ENCODE measurements at places on chromosomes 3 and 15. TPM values are rescaled to one million over a fixed set of nuclear protein-coding genes. Genes with fewer than 3 reads are reported as not detected.

GRCh38 chr3:131323014-131323413 is 58.6 kb upstream of the NUDT16 start:
- DNase-seq: no peak

GRCh38 chr15:85764649-85765277 is 30.0 kb downstream of the KLHL25 start:
- no peak for DNase-seq

- no peak for DNase-seq
These were observed 111.7 kb downstream of the FOXB1 start for GRCh38 chr15:60115579-60116380.

The TMIE gene
- total RNA-seq: 0.20 TPM

GRCh38 chr15:89335298-89336041 is 846 bp upstream of the POLG start:
- no peak for DNase-seq

- DNase-seq: no peak
These were observed 12.8 kb downstream of the USP3 start for GRCh38 chr15:63517202-63517601.

DNA sequence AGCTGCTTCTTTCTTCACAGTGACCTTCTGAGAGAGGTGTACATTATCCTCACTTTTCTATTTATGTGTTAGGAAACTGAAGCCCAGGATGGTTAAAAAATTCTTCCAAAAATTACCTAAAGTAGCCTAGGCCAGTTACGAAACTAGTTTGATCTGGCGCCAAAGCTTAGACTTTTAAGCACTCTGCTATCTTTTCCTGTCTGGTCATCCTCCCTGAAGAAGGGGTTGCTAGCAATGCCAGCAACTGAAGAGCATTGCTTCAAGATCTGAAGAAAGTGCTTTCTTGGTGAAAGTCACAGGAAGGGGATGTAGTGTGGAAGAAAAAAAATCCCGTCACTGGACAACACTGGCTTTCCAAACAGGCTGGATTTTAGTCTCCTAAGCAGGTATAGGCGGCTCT is 618.8 kb upstream of the GRM7 start:
- DNase-seq: no peak

DNA sequence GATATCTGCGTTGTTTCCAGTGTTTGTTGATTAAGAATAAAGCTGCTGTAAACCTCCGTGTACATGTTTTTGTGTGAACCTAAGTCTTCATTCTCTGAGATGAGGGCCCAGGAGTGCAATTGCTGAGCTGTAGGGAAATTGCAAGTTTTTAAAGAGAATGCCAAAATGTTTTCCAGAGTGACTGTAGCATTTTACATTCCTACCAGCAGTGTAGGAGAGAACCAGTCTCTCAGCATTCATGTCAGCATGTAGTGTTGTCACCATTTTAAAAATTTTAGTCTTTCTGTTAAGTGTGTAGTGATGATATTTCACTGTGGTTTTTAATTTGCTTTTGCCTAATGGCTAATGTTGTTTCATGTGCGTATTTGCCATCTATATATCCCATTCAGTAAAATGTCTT is 3.4 kb upstream of the MGLL start:
- no peak for DNase-seq

DNA sequence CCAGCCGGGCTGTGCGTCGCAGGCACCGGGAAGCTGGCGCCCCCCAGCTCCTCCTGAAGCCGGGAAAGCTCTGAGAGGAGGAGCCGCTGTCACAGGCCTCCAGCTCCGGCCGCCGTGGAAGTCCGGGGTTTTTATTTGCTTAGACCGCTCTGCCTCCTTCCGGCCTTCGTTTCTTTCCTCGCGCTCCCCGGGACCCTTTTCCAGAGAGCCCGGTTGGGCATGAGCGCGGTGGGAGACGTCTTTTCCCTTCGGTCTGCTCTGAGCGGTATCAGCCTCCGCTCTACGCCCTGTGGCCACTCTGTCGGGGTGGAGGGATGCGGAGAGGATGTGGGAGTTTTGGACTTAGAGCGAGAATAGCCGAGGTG is 559 bp downstream of the SENP5 start:
- DNase-seq: peak; percentile 35

The KIF23 gene
- total RNA-seq: 60.8 TPM

GRCh38 chr3:69273896-69274295 is 112.0 kb downstream of the FRMD4B start:
- no peak for DNase-seq

- DNase-seq: no peak
These were observed 515.1 kb downstream of the GABRG3 start for GRCh38 chr15:27486051-27486450.

The SYNPR gene
- not detected for total RNA-seq

DNA sequence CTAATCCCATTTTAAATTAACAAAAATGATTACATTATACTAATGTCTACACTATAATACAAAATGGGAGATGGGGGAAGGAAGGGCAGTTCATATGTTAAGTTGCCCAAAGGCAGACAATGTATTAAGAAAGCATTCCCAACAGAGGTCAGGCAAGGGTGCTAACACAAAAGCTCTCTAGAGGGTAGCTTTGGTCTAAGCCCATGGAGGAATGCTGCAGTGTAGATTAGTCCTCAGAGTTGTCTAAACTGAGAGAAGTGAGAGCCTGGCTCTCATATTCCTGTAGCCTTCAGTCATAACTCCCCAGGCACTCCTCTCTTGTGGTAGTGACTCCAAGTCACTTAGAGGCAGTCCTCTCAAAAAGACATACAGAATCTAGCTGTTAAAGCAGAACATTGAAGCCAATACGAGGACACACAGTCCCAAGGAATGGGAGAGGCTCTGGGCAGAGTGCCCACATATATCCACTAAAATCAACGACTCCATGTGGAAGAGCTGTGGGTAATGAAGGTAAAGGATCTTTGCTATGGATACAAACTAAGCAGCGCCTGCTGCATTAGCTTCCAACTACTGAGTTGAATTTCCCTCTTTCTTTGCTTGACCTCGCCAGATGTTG is 14.5 kb downstream of the NEK10 start:
- DNase-seq: no peak

DNA sequence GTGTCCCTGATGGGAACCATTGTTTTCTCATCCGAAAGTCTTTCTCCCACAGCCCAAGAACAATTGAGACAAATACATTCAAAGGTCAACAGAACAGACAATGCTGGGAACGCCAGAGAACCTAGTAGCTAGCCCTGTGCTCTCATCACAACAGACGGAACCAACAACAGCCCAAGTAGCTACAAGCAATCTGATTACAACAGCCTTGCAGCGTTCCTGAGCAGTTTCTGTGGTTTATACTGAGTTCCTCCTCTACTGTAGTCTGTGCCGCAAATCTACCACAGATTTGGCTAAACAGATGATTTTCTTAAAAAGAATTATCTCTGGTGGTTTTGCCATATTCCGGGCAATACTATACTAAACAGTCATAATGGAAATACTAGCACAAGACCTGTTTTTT is 435.6 kb downstream of the MECOM start:
- DNase-seq: no peak

The FBXO45 gene
- total RNA-seq: 19.7 TPM

GRCh38 chr3:159458010-159458409 is 530.6 kb upstream of the IL12A start:
- no peak for DNase-seq

DNA sequence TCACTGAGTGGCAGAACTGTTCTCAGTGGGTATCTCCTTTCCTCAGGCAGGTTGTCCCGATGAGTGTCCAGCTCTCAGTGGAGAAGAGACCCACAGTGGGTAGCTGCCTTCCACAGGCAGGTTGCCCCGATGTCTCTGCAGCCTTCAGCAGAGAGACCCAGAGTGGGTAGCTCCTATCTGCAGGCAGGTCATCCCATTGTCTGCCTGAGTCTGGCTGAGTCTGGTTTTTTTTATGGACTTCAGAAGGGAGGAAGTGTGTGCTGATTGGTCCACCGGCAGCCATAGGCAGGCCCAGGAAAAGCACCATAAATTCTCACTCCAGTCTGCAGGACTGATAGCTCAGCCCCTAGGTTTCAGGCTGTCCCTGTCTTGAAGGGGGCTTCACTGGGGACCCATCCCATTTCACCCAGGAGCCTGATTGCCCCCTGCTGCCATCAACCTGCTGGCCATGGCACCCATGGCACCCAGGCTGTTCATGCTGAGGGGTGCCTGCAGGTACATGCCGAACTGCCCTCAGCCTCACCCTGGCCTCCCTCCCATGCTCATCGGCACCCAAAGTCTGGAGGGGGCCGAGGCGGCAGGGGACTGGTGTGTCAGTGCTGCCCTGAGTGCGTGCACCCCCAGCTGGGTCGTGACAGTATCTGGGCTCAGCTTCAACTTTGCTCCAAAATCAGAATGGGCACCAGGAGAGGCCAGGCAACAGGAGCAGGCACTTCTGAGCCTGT is 3.6 kb upstream of the LIMD1 start:
- DNase-seq: no peak

DNA sequence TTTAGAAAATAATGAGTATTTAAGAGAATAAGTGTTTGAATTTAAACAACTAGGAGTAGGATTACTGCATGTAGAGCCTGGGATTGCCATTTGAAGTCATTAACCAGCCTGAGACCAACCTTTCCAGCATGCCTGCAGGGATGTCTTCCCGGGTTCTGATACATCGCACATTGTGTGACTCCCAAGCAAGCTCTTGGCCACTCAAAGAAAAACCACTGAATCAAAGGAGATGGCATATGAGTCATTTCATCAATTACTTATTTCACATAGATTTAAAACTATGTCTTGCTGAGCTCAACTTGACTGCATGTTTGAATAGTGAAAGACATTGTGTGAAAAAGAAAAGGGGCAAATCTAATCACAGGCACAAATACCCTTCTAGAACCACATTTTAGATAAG is 15.0 kb upstream of the THBS1 start:
- no peak for DNase-seq

DNA sequence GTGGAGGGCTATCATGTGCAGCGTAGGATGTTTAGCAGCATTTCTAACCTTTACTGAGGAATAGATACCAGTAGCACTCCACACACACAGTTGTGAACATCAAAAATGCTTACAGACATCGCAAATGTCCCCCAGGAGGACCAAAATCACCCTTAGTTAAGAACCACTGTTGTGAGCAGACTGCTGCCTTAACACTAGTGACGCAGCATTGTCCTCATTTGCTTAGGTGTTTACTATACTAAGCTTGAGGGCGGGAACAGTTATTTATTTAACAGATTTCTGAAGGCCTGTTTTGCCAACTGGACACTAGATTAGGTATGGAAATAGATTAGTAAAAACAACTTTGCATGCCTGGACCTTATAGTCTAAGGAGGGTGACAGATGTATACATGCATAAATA is 2.3 kb downstream of the PPP2R3A start:
- DNase-seq: no peak

- no peak for DNase-seq
These were observed 37.3 kb downstream of the RFT1 start for GRCh38 chr3:53092942-53093341.

- no peak for DNase-seq
These were observed 24.1 kb downstream of the TOPAZ1 start for GRCh38 chr3:44265815-44266214.

The LEKR1 gene
- 1.4 TPM for total RNA-seq

DNA sequence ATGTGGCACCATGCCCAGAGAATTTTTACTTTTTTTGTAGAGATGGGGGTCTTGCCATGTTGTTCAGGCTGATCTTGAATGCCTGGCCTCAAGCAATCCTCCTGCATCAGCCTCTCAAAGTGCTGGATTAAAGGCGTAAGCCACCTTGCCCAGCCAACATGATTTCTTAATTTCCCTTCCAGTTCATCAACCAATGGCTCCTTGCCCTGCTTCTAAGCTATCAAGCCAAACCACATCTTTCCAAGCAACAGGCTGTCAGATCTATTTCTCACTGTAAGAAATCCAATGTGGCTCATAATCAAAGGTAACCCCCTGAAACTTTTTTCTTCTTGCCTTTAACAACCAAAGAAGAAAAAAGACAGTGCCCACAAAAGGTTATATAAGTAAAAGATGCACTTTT is 204.2 kb upstream of the ICE2 start:
- DNase-seq: no peak

DNA sequence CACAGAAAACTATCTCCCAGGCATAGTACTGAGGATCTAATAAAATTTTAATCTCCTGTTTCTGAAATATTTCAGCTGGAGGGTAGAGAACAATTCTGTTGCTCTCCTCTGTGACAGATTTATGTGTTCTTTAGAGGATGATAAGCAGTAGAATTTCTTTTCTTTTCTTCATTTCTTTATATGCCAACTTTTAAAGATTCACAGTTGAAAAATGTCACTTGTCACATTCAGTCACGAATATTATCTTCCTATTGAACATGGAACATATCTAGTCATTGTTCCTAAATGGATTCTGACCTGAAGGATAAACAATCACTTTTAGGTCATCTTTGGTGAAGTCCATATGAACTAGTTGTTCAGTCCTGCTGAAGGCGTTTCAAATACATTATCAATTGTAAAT is 585.5 kb upstream of the DPPA4 start:
- no peak for DNase-seq

The IGF1R gene
- 7.7 TPM for total RNA-seq

DNA sequence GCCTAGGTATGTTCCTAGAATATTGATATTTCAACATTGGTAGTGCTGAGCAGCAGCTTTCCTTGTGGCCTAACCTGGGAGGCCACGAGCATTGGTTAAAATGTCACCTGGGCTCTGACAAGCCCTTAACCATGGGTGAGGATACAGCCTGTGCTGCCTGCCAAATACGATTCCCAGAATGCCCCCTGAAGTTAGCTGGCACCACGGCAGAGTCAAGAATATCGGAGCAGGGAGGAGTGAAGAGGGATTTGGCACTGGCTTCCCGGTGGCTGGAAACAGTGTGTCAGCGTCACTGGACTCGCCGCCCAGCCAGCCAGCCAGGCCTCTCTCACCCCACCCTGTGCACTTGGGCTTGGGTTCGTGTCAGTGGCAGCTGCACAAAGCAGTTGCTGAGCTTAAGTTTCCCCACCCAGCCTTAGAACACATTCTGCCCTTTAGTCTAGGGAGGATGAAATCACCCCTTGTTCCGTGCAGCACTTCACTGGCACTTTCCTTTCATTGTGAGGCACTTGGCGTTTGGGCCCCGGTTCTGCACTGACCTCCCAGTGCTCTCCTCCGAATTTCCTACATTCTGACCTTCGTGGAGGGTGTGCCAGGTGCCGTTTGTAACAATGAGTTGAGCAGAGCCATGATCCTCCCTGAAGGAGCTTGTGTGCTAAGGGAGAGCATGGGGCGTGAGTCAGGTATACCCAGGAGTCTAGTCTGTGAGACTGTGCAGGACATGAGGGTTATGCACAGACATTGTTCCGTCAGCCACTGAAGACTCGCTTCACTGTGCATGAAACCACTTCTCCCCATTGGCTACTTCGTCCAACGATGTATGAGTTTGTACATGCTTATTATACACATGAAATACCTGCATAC is 152.8 kb upstream of the BHLHE40 start:
- no peak for DNase-seq

The PXYLP1 gene
- 16.1 TPM for total RNA-seq

DNA sequence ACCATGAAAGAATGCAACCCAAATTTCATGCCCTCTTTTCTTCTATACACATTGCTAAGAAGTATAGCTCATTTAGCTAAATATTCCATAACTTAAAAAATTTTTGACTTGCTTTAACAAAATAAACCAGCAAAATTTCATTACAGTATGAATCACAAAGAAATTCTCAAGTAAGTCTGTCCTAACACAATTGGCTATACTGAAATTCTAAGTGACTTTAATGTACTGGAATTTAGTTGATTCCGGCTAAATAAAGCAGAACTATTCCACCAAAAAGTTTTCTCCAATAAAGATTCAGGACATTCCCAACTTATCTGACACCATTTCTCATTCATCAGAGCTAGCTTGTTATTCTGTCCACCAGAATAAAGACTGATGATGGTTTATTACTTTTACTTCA is 23.8 kb downstream of the LRRFIP2 start:
- DNase-seq: no peak

All from activated CD4-positive, alpha-beta memory T cell treated with anti-CD3 and anti-CD28 coated beads, Interleukin-2, amount 10 ng/mL, durations not matched to agents 7 days and 5 days (primary cell).